ENCODE measurements at places on chromosomes 1 and 21. TPM values are rescaled to one million over a fixed set of nuclear protein-coding genes. Genes with fewer than 3 reads are reported as not detected.

PAQR6 gene
- 0.32 TPM for total RNA-seq

DNA sequence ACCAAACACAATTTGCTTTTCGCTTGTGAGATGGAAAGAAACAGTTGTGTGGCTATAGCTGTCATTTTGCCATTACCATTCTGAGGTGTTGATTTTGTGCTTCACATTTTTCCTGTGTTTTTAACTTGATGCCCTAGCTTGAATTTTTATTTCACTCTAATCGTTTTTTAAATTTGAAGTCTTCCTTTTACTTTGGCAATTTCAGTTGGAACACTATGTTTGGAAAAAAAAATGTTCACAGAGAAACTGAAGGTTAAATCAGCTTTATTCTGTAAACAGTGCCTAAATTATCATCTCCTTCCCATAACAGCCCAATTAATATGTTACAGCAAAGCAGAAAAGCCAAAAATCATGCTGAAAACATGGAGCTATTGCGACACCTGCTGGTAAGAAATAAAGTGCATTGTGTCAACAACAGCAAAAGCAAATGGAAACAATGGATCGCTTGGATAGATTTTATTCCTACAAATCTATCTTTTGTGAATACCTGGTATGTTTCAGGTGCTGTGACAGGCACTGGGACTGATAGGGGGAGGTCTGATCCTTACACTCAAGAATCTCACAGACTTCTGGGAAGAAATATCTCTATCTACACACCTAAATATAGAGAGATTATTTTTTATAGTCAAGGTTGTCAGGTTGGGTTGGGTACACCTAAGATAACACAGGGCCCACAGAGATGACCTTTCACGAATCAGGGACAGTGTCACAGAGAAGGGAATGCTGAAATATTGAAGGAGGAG is 16.2 kb upstream of the ERICH3 start:
- DNase-seq: peak; percentile 56

DNA sequence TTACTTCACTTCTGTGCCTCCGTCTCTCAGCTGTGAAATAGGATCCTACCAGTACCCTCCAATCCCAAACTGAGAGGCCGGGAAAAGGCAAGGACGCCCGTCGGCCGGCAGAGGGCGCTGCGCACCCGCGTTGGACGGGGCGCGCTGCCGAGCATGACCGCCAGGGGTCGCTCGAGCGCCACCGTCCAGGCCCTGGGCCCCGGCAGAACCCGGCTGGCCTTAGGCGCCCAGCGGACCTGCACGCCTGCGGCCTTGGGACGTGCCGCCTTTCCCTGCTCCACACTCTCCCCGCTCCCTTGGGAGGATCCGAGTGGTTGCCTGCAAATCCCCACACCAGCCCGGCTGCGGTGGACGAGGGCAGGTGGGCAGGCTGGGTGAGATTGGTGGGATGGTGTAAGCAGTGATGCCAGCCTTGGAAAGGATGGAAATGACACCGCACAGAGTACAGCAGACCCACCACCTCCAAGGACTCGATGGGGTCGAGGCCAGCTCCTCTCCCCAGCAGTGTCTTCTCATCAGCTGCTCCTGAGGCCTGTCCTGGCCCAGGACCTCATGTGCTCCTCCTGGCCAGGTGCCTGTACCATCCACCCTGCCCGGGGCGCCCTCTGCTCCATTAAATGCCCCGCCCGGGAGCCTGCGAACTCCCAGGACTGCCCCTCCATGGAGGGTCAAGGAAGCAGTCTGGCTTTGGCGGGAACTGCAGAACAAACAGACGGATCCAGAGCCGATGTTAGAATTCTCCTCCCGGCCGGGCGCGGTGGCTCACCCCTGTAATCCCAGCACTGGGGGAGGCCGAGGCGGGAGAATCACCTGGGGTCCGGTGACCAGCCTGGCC is 47.4 kb upstream of the LBR start:
- no peak for DNase-seq

DNA sequence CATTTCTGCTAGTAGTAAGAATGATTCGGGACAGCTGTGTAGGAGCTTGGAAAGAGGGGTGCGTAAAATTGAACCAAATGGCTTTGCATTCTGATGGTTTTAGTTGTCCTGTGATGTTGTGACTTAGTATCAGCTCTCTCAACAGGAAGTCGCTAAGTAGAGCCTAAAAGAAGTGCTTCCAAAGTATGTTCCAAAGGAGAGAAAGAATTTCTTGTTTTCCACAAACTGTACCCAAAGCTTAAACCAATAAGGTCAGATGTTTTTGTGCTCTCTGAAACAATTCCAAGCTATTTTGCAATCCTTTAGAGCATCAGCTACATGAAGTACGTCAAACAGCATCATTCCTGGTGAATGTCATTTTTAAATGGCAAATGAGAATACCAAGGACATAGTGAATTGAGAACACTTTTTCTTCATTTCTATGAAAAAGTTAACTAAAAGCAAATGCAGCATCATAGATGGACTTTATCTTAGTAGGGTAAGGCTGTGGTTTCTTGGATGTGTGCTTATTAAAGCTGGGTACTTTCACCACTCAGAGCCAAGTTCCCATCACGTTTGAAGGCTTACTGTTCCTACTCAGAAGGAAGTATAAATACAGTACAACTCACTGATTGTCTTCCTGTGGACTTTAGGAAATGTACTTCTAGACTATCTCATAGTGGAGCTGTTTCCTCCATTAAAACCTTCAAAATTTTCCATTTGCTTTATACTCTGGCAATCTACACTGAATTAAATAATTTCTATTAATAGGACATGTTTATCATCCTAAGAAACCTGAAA is 148.6 kb downstream of the C1orf21 start:
- no peak for DNase-seq

- DNase-seq: peak; percentile 96
These were observed 24.1 kb upstream of the ADGRB2 start for GRCh38 chr1:31788138-31788824.

CGN gene
- total RNA-seq: 1.2 TPM

GRCh38 chr1:157105988-157106812 is 6.6 kb upstream of the ETV3L start:
- DNase-seq: peak; percentile 44

HP1BP3 gene
- total RNA-seq: 160 TPM

GRCh38 chr1:110242062-110242461 is 31.9 kb downstream of the KCNC4 start:
- no peak for DNase-seq
